ENCODE measurements at places on chromosomes 1 and 21.

DNA sequence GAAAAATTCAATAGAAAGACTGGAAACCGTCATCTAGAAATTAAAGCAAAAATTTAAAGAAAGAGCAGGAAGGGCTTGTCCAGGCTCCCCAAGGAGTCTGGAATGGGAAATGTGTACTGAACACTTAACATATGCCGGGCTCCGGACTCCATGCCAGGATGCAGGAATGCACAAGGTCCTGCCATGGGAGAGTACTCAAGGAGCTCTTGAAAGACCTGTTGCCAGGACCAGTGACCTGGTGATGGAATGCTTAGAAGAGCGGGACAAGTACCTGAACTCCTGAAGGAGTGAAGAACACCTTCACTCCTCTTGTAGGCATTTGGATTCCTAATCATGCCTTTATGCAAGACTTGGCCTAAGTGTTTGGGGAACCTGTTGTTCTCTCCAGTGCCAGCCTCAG, 16.9 kb upstream of the DSCAM start:
- DNase-seq, result no peak

- DNase-seq, result no peak
Observed at GRCh38 chr1:244920911-244921761, 56.8 kb upstream of the HNRNPU start.

GRCh38 chr1:43704838-43705237, 2.5 kb upstream of the ST3GAL3 start:
- DNase-seq, result no peak

GRCh38 chr21:15966231-15966630, 236.4 kb downstream of the USP25 start:
- no peak for DNase-seq

- no peak for DNase-seq
Observed at GRCh38 chr21:29163341-29164115, 33.1 kb downstream of the MAP3K7CL start.

DNA sequence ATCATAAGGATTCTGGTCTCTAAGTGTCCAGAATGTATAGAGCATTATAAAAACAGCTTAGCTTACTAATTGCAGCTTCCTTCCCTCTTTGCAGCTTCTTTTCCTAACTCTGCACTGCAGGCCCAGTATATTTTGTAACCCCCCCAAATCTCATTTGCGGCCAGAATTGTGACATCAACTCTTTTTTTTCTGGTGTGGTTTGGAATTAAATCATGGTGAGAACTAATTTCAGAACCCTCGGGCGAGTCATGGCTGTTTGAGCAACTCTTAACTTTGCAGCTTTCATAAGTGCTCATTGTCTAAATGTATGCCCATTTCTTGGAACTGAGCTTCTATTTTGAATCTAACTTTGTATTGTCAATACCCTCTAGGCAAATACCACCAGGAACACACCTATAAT, 187.4 kb downstream of the CYYR1 start:
- no peak for DNase-seq

- DNase-seq, result no peak
Observed at GRCh38 chr1:31390071-31390470, 17.2 kb upstream of the FABP3 start.

DNA sequence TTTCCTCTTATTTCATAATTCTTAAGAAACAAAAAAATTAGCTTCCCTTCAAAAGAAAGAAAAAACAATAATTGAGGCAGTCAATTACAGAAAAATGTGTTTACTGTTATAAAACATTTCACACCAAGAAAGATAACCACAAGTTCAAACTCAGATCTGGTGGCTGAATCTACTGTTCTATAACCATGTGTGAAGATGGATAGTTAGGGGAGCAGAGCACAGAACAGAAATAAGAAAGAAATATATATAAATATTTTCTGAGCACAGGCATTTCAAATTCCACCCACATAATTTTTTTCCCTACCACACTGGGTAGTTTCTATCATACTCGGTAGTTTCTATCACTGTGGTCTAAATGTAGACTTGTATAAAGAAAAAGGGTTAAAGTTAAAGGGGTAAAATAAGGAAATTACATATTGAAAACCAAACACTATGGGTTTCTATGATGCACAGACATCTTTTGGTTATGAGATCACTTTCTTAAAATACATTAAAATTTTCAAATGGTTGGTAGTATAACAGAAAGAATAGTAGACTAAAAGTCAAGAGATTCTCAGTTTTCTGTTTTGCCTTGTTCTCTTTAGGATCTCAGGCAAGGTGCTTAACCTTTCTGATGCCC, 10.8 kb downstream of the LYST start:
- DNase-seq, result no peak

DNA sequence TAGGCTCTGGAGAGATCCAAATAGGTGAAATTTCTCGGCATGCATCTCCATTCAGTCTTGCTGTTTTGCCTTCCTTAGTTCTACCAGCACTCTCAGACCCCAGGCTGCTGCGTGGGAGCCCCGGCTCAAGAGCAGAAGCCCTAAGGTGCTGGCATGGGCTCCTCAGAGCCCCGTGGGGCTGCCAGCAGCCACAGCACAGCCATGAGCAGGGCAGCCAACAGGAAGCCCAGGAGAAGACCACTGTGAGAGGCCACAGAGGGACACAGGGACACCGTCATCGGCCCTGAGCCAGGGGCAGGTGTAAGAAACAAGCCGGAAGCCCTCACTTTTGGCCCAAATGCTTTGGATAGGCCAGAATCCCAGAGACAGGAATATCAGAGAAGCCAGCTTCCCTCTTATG, 66.6 kb downstream of the HIVEP3 start:
- no peak for DNase-seq

DNA sequence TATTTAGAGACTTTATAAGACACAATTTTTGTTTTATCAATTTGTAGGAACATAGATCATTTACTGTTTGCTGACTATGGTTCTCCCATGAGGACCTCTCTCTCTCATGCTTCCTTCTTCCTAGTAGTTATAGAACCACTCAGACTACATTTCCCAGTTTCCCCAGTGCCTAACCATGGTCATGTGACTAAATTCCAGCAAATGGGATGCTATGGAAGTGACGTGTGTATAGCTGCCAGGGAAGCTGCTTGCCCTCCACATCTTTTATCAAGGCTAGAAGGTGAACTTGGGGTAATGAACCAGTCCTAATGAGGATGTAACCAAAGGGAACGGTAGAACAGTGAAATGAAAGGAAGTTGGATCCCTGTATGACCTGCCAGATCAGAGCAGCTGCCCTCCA, 184.0 kb downstream of the MIS18A start:
- no peak for DNase-seq

All from amniotic stem cell (primary cell).